ENCODE measurements at places on chromosomes 16 and 17. TPM values are rescaled to one million over a fixed set of nuclear protein-coding genes. Genes with fewer than 3 reads are reported as not detected.

The HS3ST3B1 gene
- total RNA-seq, result 23.2 TPM

The FBXW10B gene
- total RNA-seq, result not detected

The NPIPB6 gene
- 2.0 TPM for total RNA-seq

- H3K27me3 ChIP-seq, result peaks cover 3% of the 10 kb centered on the region
- no peak overlapping the region for H3K27ac ChIP-seq
- no peak for DNase-seq
These were observed 29.4 kb upstream of the PMFBP1 start for GRCh38 chr16:72201387-72201786.

DNA sequence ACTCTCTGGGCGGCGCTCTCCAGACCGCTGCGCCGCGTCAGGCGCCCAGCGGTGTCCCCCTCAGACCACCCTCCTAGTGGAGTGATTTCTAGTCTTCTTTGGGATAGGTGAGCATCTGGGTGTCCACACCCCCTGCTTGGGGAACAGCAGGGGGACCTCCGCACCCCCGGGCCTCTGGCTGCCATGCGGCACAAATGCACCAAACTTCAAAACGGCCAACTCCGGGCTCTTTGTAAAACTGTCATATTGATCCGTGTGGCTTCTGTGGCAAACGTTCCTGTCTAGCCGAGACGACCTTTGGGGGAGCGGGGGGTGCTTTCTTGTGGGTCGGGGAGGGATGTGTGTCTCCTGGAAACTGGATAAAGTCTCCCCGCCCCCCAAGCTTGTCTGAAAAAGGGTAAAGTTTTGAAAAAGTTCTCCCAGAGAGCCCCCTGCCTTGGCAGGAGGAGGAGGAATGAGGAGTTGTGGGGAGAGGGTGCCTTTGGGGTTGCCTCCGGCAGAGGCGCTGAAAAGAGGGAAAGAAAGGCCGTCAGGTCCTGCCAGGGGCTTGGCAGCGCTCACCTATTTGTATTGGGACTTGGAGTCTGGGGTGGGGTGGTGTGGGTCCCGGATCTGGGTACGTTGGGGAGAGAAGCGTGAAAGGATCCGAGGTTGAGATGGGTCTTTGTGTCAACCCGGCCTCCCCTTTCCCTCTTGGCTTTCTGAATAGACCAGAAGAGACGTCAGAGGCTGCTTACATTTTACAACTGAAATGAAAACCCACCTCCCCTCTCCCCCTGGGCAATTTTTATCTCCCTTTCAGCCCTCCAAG lies 2.2 kb upstream of the CHD3 start:
- H3K4me1 ChIP-seq, result peaks cover 5% of the 10 kb centered on the region
- H3K4me3 ChIP-seq, result no peak overlapping the region
- no peaks in the 10 kb centered on the region for H3K27me3 ChIP-seq
- H3K36me3 ChIP-seq, result peaks cover 23% of the 10 kb centered on the region
- DNase-seq, result peak; percentile 70

DNA sequence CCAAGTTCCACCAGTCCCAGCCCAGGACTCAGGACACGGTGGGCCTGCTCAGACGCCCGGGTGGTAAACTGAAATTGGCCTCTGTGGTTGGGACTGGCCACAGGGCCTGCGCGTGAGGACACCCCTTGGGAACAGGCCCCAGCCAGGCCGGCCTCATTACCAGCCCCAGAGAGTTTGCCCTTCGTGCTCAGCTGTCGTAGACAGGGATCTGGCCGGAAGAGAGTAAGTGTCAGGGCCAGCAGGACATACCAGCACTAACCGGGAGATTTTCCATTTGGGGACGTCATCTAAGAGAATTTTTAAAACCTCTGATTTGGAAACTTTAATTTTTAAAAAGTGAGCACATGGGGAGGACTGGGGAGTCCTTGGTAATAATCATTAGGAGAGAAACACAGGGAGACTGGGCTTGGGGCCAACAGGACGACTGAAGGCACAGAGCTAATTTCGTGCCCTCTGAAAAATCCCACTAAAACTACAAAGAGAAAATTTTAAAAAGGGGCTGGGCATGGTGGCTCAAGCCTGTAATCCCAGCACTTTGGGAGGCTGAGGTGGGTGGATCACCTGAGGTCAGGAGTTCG lies 2.4 kb upstream of the RBFOX3 start:
- H3K4me3 ChIP-seq, result no peak overlapping the region
- no peak for DNase-seq
- H3K4me1 ChIP-seq, result peaks cover 2% of the 10 kb centered on the region
- H3K27me3 ChIP-seq, result peaks cover 30% of the 10 kb centered on the region
- H3K36me3 ChIP-seq, result no peaks in the 10 kb centered on the region
- H3K27ac ChIP-seq, result no peak overlapping the region

DNA sequence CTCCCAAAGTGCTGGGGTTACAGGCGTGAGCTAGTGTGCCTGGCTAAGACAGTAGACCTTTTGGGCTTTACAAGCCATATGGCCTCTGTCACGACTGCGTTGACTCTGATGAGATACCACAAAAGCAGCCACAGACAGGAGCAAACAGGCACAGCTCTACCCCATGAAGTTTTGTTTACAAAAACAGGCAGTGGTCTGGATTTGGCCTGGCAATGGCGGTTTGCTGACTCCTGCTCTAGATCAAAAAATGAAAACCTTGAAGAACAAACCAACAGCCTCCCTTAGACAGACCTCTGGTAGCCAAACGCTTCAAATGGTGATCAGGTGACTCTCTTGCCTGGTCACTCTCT lies 20.7 kb downstream of the SLC43A2 start:
- H3K27ac ChIP-seq, result no peak overlapping the region
- H3K4me3 ChIP-seq, result no peak overlapping the region
- peaks cover 19% of the 10 kb centered on the region for H3K4me1 ChIP-seq
- DNase-seq, result no peak
- H3K36me3 ChIP-seq, result no peaks in the 10 kb centered on the region

GRCh38 chr16:48113471-48113870 lies 42.3 kb downstream of the ABCC12 start:
- no peak overlapping the region for H3K4me3 ChIP-seq
- no peak overlapping the region for H3K27ac ChIP-seq

DNA sequence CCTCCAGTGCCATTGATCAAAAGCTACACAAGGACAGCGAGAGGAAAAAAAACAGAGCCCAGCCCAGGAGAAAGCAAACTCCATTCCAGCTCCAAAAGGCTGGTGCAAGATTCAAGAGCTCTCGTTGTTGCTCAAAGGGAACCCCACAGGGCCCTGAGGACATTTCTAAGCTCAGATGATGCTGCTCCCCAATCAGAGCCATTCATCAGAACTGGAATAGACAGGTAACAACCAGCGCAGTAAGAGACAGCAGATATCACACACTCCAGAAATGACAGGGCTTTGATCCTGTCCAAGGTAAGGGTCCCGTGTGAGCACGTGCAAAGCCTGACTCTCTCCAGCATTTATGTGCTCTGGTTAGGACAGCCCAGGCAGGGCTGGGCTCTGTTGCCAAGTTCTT lies 20.1 kb downstream of the PMP22 start:
- no peak for DNase-seq
- H3K36me3 ChIP-seq, result no peaks in the 10 kb centered on the region
- no peak overlapping the region for H3K27ac ChIP-seq
- H3K27me3 ChIP-seq, result peaks cover 13% of the 10 kb centered on the region
- no peak overlapping the region for H3K4me3 ChIP-seq
- no peaks in the 10 kb centered on the region for H3K4me1 ChIP-seq
